ENCODE measurements at places on chromosomes 5 and 9.

DNA sequence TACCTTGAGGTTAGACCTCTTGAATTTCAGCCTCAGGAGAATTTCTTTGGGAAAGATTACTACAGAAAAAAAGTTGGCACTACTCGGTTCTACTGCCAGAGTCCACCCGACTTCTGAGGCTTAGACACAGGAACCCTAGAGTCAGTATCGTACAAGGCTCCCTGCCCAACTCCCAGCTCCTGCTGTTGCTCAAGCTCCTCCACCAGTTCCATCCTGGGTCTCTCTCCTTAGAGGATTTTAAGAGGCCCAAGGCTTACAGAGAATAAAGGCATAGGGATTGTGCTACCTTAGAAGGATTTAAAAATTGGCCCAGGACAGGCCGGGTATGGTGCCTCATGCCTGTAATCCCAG lies 29.0 kb upstream of the SSBP2 start:
- DNase-seq: no peak

DNA sequence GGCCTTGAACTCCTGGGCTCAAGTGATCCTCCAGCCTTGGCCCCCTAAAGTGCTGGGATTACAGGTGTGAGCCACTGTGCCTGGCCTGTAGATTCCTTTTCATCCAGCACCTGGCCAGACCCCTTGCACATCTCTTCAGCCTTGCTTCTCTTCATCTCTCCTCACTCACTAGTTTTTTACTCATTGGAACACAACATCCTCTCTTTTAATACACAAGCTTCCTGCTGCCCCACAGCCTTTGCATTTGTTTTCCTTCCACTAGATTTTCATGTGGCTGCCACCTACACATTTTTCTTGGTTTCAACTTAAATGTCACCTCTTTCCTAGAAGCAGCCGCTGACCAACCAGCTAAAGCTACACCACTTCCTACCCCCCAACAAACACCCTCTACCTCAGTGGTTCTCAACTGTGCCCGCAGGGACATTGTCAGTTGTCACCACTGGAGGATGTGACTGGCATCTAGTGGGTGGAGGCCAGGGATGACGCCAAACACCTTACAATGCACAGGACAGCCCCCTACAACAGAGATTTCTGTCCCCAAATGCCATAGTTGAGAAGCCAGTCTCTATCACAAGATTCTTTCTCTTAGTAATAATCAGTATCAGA lies 33.7 kb downstream of the HAVCR1 start:
- DNase-seq: no peak

- DNase-seq: no peak
These were observed 17.7 kb upstream of the FAM174A start for GRCh38 chr5:100517301-100517974.

DNA sequence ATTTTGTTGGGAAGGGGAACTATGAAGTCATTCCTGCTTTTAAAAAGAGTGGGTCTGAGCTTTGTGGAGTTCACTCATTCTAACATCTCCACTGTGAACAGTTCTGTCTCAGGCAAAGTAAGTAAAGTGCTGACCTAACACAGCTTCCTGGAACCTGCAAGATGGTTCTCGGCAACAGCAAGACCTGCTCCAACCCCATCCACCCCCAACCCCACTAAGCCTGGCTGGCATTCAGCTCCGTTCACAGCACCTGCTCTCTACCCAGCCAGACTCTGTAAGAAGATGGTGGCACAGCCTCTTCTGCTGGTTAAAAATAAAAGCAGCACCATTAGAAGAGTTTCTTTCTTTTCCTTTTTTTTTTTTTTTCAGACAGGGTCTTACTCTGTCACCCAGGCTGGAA lies 42.0 kb downstream of the EPB41L4B start:
- no peak for DNase-seq

DNA sequence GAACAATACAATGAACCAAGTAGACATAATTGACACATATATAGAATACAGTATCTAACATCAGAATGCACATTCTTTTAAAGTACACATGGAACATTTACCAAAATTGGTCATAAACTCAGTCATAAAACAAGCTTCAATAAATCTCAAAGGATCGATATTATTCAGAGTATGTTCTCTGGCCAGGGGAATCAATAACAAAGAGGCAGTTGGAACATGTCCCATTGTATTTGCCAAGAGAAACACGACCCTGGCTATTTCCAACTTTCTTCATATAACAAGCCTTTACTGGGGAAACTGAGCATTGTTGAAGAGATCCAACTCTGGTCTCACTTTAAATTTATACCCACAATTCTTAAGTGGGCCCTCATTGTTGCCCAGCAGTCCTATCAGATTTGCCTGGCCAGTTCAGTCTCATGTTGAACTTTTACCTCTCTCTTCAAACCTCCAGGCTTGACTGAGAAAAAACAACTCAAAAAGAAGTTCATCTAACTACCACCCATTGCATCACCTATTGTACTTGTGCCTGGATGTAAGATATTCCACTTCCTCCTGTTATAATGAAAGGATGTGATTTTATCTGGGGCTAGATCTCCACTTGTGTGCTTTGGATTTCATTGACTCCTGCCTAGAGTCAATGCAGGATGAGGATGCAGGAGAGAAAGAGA lies 162.5 kb downstream of the HSPA4 start:
- no peak for DNase-seq

GRCh38 chr9:109520475-109521132 lies 22.5 kb upstream of the PTPN3 start:
- DNase-seq: no peak

DNA sequence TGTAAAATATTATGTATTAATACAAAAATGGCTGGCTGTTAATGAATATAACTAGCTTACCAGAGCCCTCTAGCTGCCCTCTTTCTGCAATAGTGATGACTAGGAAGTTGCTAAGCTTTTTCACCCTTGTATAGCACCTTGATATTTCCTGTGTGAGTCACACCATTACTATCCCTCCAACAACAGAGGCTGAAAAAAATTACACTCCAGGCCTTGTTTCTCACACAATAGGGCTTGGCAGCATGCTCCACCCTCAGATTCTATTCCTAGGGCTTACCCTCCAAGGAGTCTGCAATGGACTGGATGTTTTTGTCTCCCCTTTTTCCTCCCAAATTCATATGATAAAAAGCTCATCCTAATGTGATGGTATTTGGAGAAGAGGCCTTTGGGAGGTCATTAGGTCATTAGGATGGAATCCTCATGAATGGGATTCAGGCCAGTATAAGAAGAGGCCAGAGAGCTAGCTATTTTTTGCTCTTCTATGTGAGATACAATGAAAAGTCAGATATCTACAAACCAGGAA lies 184.6 kb upstream of the MAP1B start:
- DNase-seq: no peak

DNA sequence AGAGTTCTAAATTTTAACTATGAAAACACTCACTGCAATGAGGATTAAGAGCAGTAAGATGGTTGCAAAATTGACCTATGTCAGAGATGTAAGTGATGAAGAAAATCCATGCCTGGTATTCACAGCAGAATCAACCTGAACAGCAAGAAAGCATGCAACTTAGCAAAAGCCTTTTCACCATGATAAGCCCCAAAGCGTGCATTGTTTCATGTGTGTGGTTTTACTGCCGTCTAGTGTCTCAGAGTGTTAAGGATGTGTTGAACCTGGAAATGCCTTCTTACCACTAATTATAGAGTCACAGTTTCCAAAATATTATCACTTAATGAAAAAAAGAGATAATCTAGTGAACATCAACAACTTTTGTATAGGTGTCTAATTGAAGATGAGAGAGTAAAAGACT lies 415.2 kb upstream of the TRPC7 start:
- no peak for DNase-seq

GRCh38 chr5:85388770-85389169 lies 1004.1 kb upstream of the EDIL3 start:
- DNase-seq: no peak

DNA sequence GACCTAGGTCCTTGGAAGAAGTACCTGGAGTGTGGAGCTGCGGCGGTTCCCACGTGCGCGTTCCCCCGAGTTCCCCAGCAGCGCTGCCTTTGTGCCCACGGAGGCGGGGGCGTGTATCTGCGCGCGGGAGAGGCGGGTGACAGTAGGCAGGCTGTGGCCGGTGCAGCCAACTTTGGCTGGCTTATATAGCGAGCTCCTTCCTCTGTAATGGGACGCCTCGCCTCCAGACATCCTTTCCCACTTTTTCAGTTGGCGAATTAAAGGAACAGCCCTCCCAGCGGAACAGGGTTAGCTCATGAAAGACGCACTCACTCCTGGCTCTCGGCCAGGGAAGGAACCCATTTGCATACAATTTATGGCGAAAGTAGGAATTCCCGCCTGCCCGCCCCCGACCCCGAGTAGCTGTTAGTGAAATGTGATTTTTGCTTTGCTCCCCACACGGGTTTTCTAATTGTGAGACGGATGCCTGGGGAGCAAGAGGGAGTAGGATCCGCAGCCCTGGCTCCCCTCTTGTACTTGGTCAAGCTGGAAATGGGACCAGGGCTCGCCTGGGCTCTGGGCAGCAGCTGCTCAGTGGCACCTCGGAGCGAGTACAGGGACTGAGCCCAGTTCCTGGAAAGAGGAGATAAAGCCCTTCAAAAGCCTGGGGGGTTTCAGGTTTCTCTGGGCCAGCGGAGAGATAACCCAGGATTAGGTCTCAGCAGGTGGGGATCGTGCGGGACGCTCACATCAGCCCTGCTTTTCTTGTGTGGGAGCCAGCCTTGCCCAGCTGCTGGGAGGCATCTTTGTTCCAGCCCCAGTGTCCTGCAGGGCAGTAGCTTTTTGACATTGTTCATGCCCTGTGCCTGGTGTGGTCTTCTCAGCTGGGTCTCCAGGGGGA lies at the start of gene TNC:
TSS of gene TNC (minus strand) at position 159 of the 880 bp plus-strand sequence. CDS start 27,139 bp downstream, outside the sequence.
- no peak for DNase-seq

DNA sequence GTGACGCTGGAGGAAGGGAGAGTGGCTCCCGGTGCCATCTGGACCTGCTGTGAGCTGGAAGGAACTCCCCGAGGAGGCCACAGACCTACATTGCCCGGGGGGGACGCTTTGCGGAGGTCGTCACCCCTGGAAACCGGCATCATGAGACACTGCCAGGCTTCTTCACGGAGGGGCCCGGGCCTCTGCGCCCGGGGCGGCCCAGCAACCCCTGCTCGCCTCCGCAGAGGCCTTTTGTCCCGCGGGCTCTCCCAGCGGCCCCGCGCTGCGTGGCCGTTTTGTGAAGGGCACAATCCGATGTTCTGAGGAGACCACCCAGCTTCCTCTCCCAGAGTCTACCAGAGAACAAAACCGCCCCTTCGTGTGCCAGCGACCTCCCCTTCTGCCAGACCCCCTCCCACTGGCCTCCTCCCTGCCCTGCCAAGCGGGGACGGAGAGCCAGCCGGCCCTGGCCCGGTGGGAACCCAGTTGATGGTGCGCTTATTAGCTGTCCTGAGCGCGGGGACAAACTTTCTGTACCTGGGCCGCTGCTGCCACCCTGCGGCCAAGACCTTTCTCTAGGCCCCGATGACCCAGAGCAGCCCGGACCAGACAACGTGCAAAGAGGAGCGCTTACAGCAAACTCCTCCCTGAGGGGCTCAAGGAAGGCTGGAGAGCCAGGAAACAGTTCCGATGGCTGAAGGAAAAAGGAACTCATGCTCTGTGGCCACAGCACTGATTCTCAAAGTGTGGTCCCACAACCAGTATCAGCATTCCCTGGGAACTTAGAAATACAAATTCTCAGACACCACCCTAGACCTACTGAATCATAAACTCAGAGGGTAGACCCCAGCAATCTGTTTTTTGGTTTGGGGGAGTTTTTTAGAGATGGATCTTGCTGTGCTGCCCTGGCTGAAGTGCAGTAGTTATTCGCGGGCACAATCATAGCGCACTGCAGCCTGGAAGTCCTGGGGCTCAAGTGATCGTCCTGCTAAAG lies 86.7 kb downstream of the SLC1A3 start:
- no peak for DNase-seq

- no peak for DNase-seq
These were observed 169.9 kb downstream of the FANCC start for GRCh38 chr9:95147452-95148207.

DNA sequence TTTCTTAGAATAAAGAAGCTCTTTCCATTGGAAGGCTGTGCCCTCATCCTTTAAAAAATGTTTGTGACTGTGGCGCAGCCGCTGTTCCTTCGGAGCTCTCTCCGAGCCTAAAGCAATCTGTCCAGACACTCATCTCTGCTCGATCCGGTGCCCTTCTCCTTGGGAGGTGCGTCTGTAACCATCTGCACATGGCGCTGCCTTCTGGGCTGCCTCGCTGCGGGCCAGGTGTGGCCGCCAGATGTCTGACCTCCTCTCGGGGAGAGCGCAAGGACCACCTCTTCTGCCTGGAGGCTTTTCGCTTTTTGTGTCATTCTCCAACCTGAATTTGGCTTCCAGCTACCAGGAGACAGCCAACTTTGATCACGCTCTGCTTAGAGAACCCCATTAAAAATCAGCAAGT lies 153.4 kb upstream of the PTCH1 start:
- DNase-seq: no peak

DNA sequence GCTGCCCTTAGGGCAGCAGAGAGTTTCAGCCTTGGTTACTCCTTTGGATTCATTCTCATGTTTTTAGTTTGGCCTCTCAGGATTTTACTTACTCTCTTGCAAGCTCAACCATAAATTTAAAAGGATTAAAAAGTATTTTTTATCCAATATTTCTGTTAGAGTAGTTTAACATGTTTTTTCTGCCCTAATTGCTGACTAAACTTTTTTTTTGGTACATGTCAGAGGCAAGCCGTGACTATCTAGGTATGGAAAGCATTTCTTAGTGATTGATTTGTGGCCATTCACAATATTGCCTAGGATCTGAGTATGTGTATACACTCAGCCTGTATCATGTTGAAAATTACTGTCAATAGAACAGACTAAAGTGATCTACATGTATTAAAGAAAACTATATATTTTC lies 92.1 kb downstream of the MELK start:
- no peak for DNase-seq

DNA sequence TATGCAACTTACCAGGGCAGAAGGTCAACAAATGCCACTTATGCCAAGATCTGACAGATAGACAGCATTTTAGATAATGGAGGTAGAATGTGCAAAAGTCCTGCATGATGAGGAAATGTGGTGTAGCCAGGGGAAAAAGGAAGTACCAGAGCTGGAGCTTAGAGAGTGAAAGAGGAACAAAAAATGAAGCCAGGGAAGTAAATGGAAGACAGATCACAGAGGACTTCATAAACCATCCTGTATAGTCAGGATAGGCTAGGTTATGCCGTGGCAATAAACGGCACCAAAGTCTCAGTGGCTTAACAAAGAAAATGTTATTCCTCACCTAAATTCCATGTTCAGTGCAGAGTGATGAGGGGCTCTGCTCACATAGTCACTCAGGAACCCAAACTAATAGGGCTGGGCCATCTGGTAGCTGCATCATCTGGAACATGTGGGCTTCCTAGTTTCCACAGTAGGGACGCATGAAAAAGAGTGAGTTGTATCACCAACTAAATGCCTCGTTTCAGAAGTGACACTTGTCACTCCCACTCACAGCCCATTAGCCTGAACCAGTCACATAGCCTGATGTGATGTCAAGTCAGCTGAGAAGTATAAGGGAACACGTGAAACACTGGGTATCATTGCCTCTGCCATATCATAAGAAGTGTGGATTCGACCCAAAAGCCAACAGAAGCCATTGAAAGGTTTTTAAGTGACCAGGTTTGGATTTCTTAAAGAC lies 70.3 kb downstream of the SH3RF2 start:
- no peak for DNase-seq

DNA sequence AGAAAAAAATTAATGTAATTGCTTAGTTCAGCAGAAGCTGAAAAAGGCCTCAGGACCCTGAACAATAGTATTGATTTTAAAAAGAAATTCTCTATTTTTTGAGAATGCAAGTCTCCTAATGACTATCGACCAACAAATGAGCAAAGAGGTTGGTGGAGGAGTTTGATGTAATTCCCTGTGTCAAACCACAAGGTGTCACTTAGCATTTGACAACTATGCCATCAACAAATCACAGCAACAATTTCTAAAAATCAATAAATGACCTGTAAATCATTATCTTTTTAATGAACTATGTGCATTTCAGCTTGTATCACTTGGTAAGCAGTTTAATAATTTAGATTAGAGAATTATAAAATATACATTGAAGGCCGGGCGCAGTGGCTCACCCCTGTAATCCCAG lies 133.7 kb downstream of the PRELID2 start:
- no peak for DNase-seq

All from vagina (tissue), 2 donors.